ENCODE measurements at places on chromosomes 3 and 15.

DNA sequence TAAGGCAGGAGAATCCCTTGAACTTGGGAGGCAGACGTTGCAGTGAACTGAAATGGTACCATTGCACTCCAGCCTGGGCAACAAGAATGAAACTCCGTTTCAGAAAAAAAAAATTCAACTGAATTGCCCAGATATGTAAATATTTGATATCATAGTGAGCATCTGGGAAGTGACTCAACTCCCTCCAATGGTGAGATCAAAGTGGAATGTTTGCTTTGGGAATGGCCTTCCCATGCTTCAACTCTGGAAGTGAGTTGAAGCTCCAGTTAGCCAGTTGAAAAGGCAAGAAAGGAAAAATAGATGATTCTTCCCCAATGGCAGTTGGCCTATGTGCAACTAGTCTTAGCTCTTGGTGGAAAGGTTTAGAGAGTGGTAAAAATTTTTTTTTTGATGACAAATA, 131.6 kb upstream of the CMC1 start:
- DNase-seq: no peak

- DNase-seq: no peak
Measured at GRCh38 chr3:181711325-181712135, at the start of gene SOX2. SOX2 (plus strand) TSS chr3:181711925; CDS start chr3:181712361, 436 bp downstream.

DNA sequence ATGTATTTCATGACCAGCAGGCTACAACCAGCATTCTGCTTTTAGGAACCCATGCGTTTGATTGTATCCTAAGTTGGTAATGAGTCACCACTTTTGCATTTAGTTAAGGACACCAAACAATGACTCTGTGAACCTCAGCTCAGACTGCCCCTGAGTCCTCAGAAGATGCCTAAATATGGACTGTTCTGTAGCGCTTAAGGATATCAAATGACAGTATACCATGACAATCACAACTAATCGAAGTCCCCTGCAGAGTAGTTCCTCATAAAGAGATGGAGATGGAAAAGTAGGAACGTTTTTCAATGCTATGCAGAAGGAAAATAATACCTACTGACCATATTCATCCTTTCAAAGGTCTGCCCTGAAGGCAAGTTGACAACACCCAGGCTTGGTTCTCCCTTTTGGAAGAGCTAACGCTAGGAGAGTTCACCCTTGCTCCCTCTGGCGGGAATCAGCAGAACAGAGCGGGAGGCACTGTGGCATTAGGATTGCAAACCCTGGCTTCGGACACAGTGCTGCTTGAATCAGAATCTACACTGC, 508.6 kb downstream of the FHIT start:
- DNase-seq: no peak

DNA sequence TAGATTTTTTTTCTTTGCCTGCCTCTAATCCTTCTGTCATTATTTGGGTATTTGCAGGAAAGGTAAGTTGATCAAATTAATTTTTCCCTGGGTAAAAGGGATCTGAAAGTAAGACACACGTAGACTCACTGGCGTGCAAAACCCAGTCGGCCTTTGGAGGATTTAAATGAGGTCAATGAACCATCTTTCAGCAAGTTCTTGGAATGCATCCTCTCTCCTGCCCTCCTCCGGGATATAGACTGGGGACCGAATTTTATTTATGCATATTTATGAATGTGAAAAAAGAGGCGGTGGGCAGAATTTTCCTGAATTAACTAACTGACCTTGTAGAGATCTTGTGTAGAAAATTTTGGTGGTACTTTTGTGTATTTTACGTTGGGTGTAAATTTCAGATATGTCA, 2.2 kb downstream of the CADM2 start:
- DNase-seq: no peak

- no peak for DNase-seq
Measured at GRCh38 chr15:88644741-88645140, 5.9 kb downstream of the ISG20 start.

- no peak for DNase-seq
Measured at GRCh38 chr3:133576169-133576568, 2.7 kb downstream of the CDV3 start.

- DNase-seq: no peak
Measured at GRCh38 chr3:48241796-48242455, 1.0 kb downstream of the ZNF589 start.

DNA sequence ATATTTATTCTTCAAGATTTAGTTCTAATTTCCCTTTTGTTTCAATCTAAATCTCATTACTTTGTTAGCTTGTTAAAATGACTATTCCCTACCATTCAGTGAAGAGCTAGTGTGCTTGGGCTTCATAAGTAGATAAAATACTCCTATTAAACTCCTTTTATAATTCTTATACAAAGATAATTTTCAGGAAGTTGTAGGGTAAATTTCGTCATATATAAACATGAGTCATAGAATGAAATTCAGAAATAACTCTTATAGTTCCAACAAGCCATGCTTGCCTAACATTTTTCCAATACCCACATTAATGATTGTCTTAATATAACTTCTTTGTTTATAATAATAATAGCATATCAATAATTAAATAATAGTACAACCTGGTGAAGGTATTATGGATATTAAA, 407.3 kb downstream of the NAALADL2 start:
- DNase-seq: no peak

DNA sequence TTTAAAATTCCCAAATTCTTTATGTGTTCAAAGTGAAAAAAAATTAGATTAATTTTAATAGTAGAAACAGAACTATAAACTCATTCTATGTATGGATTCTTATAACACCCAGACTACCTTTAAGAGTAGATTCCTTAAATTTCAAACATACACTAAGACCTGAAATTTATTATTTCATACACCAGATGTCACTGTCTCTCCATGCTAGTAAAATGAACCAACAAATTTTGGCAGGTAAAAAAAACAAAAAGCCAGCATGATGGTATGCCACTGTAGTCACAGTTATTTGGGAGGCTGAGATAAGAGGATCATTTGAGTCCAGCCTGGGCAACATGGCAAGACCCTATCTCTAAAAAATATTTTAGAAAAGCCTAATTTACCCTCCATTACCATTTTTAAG, 461.3 kb upstream of the NAALADL2 start:
- DNase-seq: no peak

Data from BJ (cell line).